ENCODE measurements at places on chromosomes 12 and 14. TPM values are rescaled to one million over a fixed set of nuclear protein-coding genes. Genes with fewer than 3 reads are reported as not detected.
A peak's percentile ranks its signal among the peaks of the same experiment; 100 is the strongest.

Gene NINJ2
- 0.76 TPM for total RNA-seq

Gene AEBP2
- 21.0 TPM for total RNA-seq

Gene FLVCR2
- total RNA-seq: not detected

GRCh38 chr12:130620756-130621155 is 95.3 kb downstream of the RIMBP2 start:
- H3K27ac ChIP-seq: no peak overlapping the region
- H3K4me3 ChIP-seq: no peak overlapping the region
- peaks cover 13% of the 10 kb centered on the region for H3K36me3 ChIP-seq
- DNase-seq: no peak
- peaks cover 3% of the 10 kb centered on the region for H3K4me1 ChIP-seq

DNA sequence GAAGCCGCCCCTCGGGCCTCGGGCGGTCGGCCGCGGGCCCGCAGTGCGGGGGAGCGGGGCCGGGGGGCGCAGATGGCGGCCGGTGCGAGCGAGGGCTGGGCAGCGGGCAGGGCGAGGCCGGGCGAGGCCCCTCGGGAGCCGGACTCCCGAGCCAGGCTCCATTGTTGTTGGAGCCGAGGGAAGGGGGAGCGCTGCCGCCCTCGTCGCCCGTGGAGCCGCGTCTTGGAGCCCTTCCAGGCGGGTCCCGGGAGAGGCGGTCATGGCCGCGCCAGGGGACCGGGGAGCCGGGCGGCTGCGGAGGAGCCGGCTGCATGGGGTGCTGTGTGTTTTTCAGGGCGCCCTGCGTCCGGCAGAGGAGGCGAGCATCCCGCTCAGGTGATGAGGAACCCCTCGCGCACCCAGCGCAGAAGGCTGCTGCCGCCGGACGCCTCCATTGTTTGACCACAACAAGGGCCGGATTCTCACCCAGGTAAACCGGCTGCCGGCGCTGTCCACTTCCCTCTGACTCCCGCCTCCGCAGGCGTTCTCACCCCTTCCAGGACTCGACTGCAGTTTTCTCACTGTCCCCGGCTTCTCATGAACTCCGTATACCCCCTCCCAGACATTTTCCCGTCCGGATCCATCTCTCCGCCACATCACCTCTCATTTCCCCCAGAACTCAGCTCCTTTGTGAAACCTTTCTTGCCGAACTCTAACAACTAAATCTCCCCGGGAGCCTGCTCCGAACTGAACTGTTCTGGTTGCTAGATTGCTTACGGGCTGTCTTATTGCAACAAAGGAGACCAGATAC is 732 bp downstream of the ZNF664 start:
- peaks cover 31% of the 10 kb centered on the region for H3K4me1 ChIP-seq
- H3K27me3 ChIP-seq: peaks cover 17% of the 10 kb centered on the region
- H3K27ac ChIP-seq: peak overlapping the region; percentile 99
- H3K36me3 ChIP-seq: peaks cover 13% of the 10 kb centered on the region
- DNase-seq: peak; percentile 82

DNA sequence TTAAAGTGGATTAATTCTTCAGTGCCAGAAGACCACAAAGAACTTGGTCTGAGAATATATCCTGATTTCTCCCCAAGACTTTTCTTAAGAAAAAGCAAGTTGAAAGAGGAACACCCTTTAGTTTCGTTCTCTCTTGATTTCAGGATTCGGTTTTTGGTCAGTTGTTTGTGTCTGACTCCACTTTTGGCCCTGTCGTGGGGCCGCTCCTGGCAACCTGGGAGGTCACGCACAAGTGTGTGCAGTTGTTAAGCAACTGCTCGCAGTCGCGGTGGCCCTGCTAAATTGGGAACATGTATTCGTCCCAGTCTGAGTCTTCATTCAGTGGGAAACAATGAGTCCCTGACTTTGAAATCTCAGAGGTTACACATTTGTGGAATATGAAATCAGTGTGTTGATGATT is 68.7 kb downstream of the RGS6 start:
- no peaks in the 10 kb centered on the region for H3K36me3 ChIP-seq
- no peak overlapping the region for H3K27ac ChIP-seq
- H3K4me1 ChIP-seq: no peaks in the 10 kb centered on the region
- no peak overlapping the region for H3K4me3 ChIP-seq
- DNase-seq: no peak
- H3K27me3 ChIP-seq: peaks cover 5% of the 10 kb centered on the region

Gene TBC1D30
- 15.2 TPM for total RNA-seq

Gene SLC5A8
- total RNA-seq: not detected

GRCh38 chr12:26195250-26195640 is at the start of gene SSPN:
Gene SSPN, plus strand, starts transcription at chr12:26195573. Its CDS starts 100 bp downstream, at chr12:26195673.
- peaks cover 2% of the 10 kb centered on the region for H3K27me3 ChIP-seq
- peaks cover 15% of the 10 kb centered on the region for H3K4me1 ChIP-seq
- H3K27ac ChIP-seq: peak within 1 kb of the TSS; percentile 62
- peak within 1 kb of the TSS; percentile 91 for H3K4me3 ChIP-seq
- H3K36me3 ChIP-seq: no peaks in the 10 kb centered on the region

DNA sequence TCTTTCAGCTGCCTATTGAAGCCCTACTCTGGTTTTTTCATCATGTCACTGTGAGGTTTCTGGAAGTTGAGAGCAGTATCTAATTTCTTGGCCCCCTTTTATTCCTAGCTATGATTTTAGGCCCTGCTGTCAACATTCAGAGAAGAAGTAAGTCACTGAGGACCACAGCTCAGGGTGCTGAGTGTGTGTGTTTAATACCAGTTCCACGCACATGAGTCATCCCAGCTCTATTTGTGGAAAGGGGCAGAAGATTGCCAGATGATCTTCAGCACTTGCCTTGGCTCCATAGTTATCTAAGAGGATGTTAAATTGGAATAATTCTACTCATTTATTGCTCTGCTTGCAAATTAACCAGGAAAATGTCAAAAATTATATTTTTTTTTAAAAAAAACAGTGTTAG is 65.5 kb upstream of the SLC38A4 start:
- no peaks in the 10 kb centered on the region for H3K27me3 ChIP-seq
- H3K27ac ChIP-seq: no peak overlapping the region
- DNase-seq: no peak
- no peaks in the 10 kb centered on the region for H3K36me3 ChIP-seq
- no peaks in the 10 kb centered on the region for H3K4me1 ChIP-seq
- H3K4me3 ChIP-seq: no peak overlapping the region

DNA sequence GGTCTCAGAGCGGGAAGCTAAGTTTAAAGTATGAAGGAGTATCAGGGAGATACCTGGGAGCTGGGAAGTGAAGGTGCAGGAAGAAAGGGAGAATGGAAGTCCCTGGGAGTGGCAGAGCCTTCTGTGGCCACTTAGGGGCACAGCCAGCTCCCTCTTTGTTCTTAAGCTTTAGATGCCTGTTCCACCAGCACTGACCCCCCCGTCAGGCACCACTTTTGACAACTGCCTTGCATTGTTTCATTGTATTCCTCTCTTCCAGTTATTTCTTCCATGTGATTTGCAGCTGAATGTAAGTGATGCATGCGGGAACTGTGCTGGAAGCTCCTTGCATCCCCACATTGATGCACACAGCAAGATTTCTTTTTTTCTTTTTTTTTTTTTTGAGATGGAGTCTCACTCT is 2.6 kb downstream of the GALNT16 start:
- H3K4me3 ChIP-seq: peak overlapping the region; percentile 88
- peak overlapping the region; percentile 86 for H3K27ac ChIP-seq
- H3K36me3 ChIP-seq: peaks cover 5% of the 10 kb centered on the region
- DNase-seq: no peak
- H3K27me3 ChIP-seq: peaks cover 18% of the 10 kb centered on the region
- peaks cover 46% of the 10 kb centered on the region for H3K4me1 ChIP-seq

Gene PAH
- total RNA-seq: not detected

GRCh38 chr12:22855456-22855855 is 230.5 kb downstream of the ETNK1 start:
- no peaks in the 10 kb centered on the region for H3K27me3 ChIP-seq
- H3K36me3 ChIP-seq: no peaks in the 10 kb centered on the region
- no peak overlapping the region for H3K27ac ChIP-seq

Gene RIMKLB
- 55.7 TPM for total RNA-seq

DNA sequence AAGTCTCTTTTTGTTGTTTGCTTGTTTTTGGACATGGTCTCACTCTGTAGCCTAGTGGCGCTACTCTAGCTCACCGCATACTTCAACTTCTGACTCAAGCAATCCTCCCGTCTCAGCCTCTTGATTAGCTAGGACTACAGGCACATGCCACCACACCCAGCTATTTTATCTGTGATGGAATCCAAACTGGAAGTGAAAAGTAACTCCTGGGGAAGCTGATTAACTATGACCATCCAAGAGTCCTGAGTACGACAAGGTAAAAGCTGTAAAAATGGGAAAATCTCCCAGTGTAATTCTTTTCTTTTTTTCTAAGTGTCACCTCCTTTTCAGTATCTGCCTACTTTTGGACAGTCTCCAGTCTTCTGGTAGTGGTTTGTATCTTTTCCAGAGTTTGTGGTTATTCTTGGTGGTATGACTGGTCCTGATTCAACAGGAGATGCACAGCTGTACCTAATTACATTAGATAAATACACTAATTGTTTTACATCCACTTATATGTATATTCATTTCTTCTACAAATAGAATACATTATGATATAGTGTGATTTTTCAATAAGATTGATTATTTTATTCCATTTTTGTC is 97.8 kb downstream of the SLC6A15 start:
- no peak overlapping the region for H3K4me3 ChIP-seq
- H3K27ac ChIP-seq: no peak overlapping the region

DNA sequence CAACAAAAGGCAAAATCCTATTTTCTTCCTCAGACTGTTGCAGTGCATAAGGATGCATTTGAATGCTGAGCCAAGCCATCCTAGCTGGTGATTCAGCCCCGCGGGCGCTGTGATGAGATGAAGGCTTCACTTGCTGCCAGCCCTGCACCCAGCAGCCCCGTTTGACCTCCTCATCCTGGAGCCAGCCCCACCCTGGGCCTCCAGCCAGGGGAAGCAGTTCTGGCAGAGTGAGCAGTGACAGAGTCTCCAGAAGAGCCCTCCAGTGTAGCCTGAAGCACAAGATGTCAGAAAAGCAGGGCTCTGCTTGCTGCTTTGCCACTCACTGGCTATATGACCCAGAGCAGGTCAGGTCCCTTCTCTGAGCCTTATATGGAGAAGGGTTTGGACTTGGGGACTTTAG is 96.2 kb upstream of the HSPB8 start:
- H3K27me3 ChIP-seq: peaks cover 6% of the 10 kb centered on the region
- peaks cover 39% of the 10 kb centered on the region for H3K4me1 ChIP-seq
- H3K36me3 ChIP-seq: peaks cover 5% of the 10 kb centered on the region
- no peak for DNase-seq
- no peak overlapping the region for H3K4me3 ChIP-seq

DNA sequence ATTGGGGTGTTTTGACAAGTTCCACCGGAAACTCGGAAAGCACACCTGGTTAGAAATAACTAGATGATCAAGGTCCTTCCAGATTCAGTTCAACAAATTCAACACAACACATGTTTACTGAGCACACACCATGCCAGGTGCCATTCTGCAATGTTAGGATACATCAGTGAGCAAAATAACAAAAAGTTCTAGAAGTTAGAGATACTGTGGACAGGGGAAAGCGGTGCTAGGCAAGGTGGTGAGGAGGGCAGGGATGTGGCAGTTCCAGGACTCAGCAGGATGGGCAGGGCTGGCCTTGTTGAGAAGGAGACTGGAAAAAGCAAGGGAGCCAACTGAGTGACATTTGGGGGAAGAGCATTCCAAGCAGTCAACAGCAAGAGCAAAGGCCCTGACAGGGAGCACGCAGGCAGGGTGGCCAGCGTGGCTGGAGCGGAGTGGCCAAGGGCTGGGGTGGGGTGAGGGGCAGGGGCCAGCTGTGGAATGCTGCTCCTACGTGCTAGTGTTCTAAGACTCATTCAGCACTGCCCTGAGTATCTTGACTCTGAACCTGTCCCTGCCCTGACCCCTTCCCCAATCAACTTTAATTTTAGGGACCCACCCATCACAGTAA is 19.4 kb upstream of the FAIM2 start:
- no peaks in the 10 kb centered on the region for H3K4me1 ChIP-seq
- no peak overlapping the region for H3K27ac ChIP-seq
- peaks cover 6% of the 10 kb centered on the region for H3K27me3 ChIP-seq
- no peaks in the 10 kb centered on the region for H3K36me3 ChIP-seq

DNA sequence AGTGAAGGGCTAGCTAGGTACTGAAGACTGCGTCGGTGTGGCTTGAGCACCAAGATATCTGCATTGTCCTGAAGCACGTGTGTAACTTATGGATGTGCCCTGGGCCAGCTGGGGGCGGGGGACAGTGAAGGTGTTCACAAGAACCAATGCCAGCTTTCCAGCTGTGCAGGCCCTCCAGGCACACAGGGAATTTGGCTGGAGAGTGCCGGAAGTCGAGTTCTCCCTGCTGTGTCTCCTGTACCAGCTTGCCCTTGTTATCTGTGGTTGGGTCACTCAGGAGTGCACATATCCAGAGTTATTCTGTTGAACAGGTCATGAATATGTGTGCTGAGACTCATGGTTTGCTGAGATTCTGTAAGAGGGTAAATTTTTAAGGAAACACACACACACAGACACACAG is 75.9 kb upstream of the CRY1 start:
- H3K27ac ChIP-seq: no peak overlapping the region
- H3K4me3 ChIP-seq: no peak overlapping the region
- H3K27me3 ChIP-seq: no peaks in the 10 kb centered on the region
- DNase-seq: no peak
- H3K36me3 ChIP-seq: no peaks in the 10 kb centered on the region

Gene SLC10A1
- total RNA-seq: not detected

DNA sequence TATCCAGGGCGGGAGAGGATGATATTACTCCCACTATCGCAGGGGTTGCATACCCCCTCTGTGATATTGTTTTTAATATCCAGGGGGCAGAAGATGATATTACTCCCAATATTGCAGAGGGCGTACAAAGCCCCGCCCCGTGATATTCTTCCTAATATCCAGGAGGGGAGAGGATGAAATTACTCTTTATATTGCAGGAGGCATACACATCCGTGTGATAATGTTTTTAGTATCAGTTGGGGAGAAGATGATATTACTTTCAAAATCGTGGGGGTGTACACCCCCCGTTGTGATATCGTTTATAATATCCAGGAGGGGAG is 52.9 kb upstream of the OXA1L start:
- H3K4me1 ChIP-seq: no peaks in the 10 kb centered on the region
- peak overlapping the region; percentile 71 for H3K4me3 ChIP-seq

GRCh38 chr12:122990561-122990960 is 10.1 kb downstream of the ARL6IP4 start:
- H3K36me3 ChIP-seq: no peaks in the 10 kb centered on the region
- no peak overlapping the region for H3K27ac ChIP-seq
- DNase-seq: no peak
- no peak overlapping the region for H3K4me3 ChIP-seq
